Vagina (tissue), 2 donors: ENCODE measurements at places on chromosomes 4 and X.
A peak's percentile ranks its signal among the peaks of the same experiment; 100 is the strongest.

GRCh38 chr4:13893987-13894386, 266.5 kb upstream of the BOD1L1 start:
- DNase-seq: no peak
- H3K27me3 ChIP-seq: no peaks in the 10 kb centered on the region
- no peak overlapping the region for H3K27ac ChIP-seq
- no peak overlapping the region for H3K4me3 ChIP-seq
- H3K4me1 ChIP-seq: peaks cover 7% of the 10 kb centered on the region
- no peaks in the 10 kb centered on the region for H3K36me3 ChIP-seq

GRCh38 chrX:107563824-107564223, 64.5 kb upstream of the PRPS1 start:
- peak; percentile 65 for DNase-seq
- no peaks in the 10 kb centered on the region for H3K36me3 ChIP-seq
- H3K4me3 ChIP-seq: no peak overlapping the region
- H3K27ac ChIP-seq: no peak overlapping the region
- H3K4me1 ChIP-seq: no peaks in the 10 kb centered on the region

DNA sequence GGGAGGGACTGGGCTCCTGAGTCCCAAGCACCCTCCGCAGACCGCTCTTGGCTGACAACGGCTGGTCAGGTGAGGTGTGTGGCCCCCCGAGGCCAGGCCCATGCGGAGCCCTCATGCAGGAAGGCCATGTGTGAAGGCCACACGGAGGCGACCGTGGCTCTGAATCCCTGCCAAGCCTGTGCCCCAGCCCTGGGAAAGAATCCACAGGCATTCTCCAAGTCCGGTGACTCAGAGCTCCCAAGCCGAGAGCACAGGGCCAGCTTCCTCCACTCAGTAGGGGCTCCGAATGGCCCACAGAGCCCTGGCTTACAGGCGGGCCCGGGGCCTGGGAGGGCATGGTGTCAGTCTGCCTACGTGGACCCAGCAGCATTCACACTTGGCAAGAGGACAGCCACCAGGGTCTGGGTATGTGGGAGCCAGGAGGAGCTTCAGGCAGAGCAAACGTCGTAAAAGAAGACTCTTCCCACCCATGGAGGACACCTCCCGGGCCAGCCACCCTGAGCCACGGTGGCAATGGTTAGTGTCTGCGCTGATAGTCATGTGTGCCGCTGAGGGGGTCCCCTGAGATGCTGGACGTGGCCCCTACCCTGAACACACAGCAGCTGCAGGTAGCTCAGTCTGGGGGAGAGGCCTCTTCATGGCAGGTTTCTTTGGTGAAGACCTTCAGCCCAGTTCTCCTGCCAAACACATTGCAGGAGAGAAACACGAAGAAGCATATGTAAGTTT, 105.7 kb downstream of the PSAPL1 start:
- no peaks in the 10 kb centered on the region for H3K36me3 ChIP-seq
- no peaks in the 10 kb centered on the region for H3K27me3 ChIP-seq
- peaks cover 41% of the 10 kb centered on the region for H3K4me1 ChIP-seq
- H3K4me3 ChIP-seq: no peak overlapping the region
- H3K27ac ChIP-seq: no peak overlapping the region
- DNase-seq: no peak

DNA sequence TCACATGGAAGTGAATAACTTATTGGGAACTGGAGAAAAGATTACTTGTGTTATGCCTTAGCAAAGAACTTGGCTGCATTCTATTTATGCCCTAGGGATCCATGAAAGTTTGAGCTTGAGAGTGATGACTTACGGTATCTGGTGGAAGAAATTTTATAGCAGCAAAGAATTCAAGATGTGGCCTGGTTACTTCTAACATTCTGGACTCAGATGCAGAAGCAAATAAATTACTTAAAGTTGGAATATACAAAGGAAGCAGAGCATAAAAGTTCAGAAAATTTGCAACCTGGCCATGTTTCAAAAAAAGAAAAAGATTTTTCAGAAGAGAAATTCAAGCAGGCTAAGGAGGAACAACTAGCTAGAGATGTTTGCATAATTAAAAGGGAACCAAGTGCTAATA, 252.3 kb upstream of the WDFY3 start:
- no peak overlapping the region for H3K27ac ChIP-seq
- H3K4me3 ChIP-seq: no peak overlapping the region
- no peaks in the 10 kb centered on the region for H3K4me1 ChIP-seq
- H3K36me3 ChIP-seq: no peaks in the 10 kb centered on the region
- H3K27me3 ChIP-seq: no peaks in the 10 kb centered on the region

DNA sequence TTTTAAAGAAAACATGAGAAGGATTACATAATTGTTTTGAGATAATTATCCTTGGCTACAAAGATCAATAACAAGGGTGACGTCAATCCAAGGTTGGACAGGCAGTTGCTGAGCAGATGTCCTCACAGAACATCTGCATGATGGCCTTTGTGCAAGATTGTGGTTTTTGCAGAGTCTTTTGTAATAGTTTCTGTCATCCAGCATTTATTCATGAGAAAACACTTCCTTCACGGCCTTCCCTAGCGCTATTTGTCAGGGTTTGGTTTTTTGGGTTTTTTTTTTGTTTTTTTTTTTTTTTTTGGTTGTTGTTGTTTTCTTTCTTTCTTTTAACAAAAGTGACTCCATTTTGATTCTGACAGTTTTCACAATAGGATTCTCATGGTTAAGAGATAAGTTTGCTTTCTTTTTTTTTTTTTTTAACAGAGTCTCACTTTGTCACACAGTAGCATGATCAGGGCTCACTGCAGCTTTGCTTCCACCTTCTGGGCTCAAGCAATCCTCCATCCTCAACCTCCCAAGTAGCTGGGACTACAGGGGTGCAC, 31.5 kb upstream of the ELF2 start:
- H3K4me3 ChIP-seq: no peak overlapping the region
- H3K36me3 ChIP-seq: no peaks in the 10 kb centered on the region
- no peak overlapping the region for H3K27ac ChIP-seq
- H3K27me3 ChIP-seq: no peaks in the 10 kb centered on the region
- DNase-seq: no peak
